ENCODE measurements at places on chromosomes 2 and 18.

GRCh38 chr2:24365051-24365450, 4.7 kb upstream of the ITSN2 start:
- DNase-seq, result no peak

DNA sequence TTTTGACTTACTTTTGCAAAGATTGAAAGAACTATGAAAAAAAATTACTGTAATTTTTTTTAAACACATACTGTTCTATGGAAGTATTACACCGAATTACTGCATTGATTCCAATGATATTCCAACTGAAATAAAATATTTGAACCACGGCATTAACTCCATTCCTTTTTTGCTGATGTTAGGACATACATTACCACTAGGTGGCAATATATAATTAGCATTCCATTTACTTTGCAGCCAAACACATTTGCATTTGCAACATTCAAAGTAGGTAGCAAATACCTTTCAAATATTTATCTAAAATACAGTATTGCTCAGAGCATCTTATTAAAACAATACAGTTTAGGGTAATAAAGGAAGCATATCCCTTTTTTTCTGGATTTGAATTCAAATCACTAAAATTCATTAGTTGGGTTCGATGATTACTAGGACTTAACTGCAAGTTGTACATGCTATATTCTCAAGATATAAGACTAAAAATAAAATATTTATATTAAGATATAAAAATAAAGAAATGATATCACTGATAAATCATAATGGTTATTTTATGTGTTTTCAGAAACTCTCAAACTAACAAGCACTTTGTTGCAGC, 31.3 kb downstream of the LANCL1 start:
- DNase-seq, result no peak

DNA sequence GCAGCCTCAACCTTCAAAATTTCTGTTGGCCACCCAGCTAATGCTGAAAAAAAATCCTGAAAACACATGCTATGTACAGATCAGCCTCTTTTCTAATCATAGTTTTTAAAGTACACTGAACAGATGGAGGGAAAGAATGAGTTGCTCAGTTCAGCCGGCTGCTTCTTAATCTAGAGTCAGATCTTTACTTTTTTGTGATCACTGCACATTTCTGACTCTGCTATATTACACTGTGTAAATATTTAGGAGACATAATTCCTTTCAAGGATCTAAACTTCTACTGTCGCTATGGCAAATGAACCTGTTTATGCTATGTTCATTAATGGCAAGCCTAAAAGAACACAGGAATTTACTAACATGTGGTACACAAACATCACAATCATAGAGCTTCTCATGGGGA, 114.2 kb downstream of the SRBD1 start:
- DNase-seq, result no peak

DNA sequence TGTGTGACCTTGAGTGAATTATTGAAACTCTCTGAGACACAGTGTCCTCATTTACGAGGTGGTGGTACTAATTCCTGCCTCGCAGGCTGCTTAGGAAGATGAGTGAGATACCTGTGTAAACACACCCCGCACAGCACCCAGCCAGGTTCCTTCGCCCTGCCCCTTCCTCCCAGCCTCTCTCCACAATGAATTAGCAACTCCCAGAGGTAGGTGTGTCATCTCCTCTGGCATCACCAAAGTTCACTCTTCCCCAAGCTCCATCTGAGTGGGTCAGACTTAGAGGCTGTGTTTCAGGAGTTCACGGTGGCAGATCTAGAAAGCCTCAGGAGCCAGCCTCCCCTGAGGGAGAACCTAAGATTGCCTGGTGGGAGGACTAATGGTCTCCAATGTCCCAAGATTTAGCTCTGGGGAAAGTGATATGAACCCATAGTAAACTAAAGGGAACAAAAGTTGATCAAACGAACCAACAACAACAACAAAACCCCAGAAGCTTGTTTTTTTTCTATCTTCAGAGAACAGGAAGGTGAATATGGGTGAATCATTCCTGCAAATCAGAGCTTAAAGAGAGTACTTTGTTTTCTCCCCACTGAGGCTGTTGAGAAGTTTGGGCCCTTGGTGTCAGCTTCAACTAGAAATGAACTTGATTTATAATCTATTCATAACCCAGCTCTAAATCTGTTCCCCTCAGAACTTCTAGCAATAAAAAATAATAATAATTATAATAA, 44.4 kb upstream of the NRP2 start:
- no peak for DNase-seq

GRCh38 chr2:85095094-85095493, 38.1 kb upstream of the TCF7L1 start:
- no peak for DNase-seq

- no peak for DNase-seq
These were observed 1589.1 kb upstream of the ZEB2 start for GRCh38 chr2:146108993-146109392.

DNA sequence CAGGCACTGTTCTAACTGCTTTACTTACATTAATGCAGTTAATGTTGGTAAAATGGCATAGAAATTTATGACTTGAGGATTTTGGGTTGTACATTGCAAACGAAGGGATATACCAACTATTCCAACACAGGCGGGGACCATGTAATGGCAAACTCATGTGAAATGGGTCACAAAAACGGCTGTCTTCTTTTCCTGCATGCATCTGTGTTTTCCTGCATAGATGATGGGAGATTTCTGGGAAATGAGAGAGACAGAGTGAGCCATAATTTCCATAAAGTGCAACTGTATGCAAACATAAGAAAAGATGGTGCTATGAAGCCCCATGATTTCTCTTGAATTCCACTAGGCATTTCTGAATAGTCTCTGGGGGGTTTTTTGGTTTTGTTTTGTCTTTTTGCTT, 82.3 kb downstream of the ALPK2 start:
- DNase-seq, result no peak

DNA sequence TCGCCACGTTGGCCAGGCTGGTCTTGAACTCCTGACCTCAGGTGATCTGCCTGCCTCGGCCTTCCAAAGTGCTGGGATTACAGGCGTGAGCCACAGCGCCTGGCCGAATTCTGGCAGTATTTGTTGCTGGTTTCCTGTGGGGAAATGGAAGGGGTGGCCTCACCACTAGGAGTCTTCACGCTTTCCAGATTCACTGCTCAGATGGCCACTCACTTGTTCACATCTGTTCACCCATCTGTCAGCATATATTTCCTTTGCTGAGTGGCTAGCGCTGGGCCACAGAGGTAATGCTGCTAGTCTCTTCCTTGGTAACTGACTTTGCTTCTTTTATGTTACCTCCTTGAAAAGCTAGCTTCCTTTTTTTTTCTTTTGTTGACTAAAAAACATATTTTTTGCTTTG, 27.2 kb downstream of the TMEM177 start:
- DNase-seq, result no peak

DNA sequence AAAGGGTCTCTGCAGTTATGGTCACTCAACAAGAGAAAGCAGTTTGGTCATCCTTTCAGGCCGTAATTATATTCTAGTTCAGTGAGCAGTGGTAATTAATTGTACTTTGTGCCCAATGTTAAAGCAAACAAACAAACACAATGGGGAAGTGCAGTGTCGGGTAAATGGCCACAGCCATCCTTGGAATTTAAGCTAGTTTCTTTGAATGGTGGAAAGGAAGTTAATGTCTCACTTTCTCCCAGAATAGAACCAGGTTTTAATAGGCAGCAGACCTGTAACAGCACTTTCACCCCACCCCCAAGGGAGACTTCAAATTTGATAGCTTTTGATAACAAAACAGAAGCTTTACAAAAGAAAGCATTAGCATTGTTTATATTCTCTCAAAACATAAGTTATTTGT, 20.0 kb upstream of the ITGAV start:
- no peak for DNase-seq

DNA sequence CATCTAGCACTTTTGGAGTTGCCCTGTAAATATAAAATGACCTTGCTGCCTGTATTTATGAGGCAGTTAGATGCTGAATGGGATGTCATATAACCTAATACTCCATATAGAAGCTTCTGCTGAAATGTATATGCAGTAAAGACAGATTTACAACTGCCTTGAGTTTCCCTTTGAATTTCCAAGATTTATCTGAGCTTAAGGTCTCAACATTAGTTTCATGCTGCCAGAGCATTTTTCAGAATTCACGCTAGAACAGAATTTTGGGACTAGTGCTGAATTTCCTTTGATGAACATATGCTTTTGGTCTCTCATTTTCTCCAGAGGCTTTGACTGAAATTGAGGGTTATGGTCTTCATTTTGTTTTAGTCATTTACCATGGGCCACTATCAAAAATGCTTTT, 254.7 kb upstream of the FANCL start:
- DNase-seq, result no peak

- DNase-seq, result no peak
These were observed 33.7 kb downstream of the KLF7 start for GRCh38 chr2:207132019-207132418.

GRCh38 chr18:7901657-7902056, 334.5 kb downstream of the PTPRM start:
- no peak for DNase-seq

DNA sequence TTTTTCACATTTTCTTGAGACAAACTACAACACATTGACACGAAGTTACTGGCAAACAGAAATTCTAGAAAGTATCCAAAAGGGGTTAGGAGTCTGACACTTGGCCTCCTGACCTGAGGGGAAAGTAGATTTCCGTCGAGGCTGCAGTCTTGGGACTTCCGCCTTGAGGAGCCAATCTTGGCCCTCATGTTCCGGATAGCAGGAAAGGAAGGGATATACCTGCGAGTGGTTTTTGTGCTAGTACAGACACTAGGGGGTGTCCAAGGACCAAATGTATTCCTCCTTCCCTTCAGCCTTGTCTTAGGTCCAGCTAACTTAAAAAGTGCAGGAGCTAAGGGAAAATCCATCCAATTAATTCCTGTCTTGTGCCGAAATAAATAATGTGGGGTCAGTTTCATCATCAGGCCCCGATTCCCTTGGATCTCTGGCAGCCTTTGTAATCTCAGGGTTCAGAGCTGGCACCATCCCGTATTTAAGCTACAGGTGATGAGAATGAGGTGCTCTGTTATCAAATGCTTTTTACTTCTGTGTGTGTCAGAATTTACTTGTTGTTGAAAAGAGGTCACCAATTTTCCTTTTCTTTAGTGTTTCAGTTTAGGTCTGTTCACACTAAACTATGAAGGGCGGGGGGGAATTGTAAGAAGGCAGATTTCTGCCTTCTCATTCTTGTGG, 330.2 kb upstream of the FANCL start:
- DNase-seq, result no peak
